GM23338 (cell line): ENCODE measurements at places on chromosomes 3 and 15. TPM values are rescaled to one million over a fixed set of nuclear protein-coding genes. Genes with fewer than 3 reads are reported as not detected.

GRCh38 chr3:119236756-119237155 lies 3.9 kb downstream of the B4GALT4 start:
- DNase-seq, result no peak
- H3K36me3 ChIP-seq, result peaks cover 32% of the 10 kb centered on the region; the same call in 1 of the 2 replicates
- no peak overlapping the region for H3K27ac ChIP-seq
- H3K4me3 ChIP-seq, result no peak overlapping the region
- H3K27me3 ChIP-seq, result no peaks in the 10 kb centered on the region

DNA sequence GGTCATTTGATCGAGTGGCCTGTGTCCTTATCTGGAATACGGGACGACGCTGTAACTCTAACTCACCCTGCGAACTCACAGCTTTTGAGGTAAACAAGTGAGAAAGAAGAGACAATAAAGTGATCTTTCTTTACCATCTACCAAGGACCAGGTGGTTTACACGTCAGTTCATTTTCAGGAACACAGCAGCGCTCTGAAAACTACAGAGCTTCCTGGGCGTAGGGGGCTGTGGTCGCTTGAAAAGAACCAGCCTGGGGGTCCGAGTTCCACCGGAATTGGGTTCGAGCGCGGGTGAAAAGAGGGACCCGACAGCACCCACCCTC lies 357 bp downstream of the KIAA1143 start:
- H3K4me1 ChIP-seq, result no peaks in the 10 kb centered on the region; the same call in 1 of the 2 replicates
- peak; percentile 33 for DNase-seq
- H3K27me3 ChIP-seq, result no peaks in the 10 kb centered on the region

GRCh38 chr15:28068930-28069329 lies 30.2 kb downstream of the OCA2 start:
- no peak overlapping the region for H3K27ac ChIP-seq
- H3K4me3 ChIP-seq, result no peak overlapping the region
- H3K4me1 ChIP-seq, result no peaks in the 10 kb centered on the region
- H3K36me3 ChIP-seq, result no peaks in the 10 kb centered on the region

- no peaks in the 10 kb centered on the region for H3K36me3 ChIP-seq
- DNase-seq, result peak; percentile 33
- no peaks in the 10 kb centered on the region for H3K27me3 ChIP-seq
- H3K4me3 ChIP-seq, result no peak overlapping the region
- H3K27ac ChIP-seq, result no peak overlapping the region
Observed at GRCh38 chr3:23834082-23834870, 28.5 kb downstream of the UBE2E1 start.

DNA sequence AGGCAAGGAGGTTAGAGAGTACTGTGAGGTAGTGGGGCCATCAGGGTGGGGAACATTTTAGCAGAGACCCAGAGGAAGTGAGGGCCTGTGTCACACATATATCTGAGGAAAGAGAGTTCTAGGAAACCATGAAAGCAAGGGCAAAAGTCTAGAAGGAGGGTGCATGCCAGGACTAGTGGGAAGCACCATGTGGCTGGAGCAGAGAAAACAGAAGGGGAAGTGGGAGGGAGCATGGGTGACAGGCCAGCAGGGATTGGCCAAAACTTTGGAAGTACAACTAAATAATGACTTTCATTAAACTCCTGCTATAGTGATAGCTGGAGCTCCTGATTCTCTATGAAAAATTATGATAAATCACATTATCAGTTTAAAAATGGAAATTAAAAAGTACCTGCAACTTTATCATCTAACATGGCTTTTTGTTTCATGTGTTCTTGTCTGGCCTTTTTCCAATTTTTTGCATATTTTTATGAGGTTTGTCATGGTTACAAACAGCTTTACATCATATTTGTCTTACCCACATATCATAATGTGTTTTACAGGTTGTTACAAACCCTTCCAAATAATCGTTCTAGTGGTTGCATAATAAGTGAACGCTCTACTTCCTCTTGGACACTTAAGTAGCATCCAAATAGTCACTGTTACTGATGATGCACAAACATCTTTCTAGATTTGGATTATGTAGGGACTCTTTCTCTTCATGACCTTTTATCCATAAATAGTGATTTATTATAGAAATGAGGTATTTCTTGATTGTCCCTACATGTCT lies 168.3 kb downstream of the NEK10 start:
- H3K27me3 ChIP-seq, result no peaks in the 10 kb centered on the region

RFC4 gene
- 107 and 109 TPM in 2 replicates for total RNA-seq
